ENCODE measurements at places on chromosomes 3 and 15. TPM values are rescaled to one million over a fixed set of nuclear protein-coding genes. Genes with fewer than 3 reads are reported as not detected.

GRCh38 chr15:78457101-78457500 is 19.1 kb downstream of the IREB2 start:
- DNase-seq, result peak; percentile 36

DNA sequence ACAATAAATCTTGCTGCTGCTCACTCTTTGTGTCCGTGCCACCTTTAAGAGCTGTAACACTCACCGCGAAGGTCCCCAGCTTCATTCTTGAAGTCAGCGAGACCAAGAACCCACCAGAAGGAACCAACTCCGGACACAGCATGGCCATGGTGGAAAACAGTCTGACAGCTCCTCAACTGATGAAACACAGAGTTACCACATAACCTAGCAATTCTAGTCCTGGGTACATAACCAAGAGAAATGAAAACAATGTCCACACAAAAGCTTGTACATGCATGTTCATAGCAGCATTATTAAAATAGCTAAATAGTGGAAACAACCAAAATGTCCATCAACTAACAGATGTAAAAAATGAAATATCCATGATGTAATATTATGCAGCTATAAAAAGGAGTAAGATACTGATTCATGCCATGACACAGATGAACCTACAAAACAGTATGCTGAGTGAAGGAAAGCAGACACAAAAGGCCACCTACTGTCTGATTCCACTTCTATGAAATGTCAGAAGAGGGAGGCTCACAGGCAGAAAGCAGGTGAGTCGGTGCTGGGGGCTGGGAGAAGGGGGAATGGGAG is 36.8 kb downstream of the VGLL4 start:
- no peak for DNase-seq

DNA sequence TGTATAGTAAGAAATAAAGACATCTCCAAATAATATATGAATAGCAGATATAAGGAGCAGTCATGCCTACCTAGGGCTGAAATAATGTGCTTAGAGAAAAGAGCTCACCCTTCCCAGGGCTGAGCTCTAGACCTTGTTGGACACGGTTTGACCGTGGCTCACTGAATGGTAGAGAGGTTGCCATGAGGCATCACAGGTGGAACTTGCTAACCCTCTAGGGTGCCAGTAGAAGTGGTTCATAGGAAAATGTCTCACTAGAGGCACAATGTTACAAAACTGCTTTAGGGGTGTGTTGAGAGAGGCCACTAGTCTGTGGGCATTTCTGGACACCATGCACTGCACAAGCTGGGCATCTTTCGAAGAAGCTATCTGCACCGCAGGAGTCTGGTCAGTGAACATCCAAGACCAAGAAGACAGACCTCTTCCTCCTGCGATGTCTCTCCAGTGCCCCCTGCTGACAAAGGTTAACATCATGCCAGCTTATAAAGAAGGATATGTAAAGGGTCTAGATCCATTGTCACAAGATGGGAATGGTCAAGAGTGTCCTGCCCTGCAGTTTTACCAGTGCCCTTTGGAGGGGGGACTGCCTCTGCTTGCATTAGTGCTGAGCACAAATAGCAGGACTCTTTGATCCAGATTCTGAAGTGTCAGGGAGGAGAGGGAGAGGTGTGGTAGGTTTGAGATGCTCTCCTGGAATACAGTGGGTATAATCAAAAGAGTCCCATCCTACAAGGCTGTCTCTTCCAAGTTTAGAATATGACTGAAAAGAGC is 266.8 kb downstream of the ZNF385D start:
- DNase-seq, result peak; percentile 39

Gene KCNH8
- polyA plus RNA-seq, result 0.92 TPM

DNA sequence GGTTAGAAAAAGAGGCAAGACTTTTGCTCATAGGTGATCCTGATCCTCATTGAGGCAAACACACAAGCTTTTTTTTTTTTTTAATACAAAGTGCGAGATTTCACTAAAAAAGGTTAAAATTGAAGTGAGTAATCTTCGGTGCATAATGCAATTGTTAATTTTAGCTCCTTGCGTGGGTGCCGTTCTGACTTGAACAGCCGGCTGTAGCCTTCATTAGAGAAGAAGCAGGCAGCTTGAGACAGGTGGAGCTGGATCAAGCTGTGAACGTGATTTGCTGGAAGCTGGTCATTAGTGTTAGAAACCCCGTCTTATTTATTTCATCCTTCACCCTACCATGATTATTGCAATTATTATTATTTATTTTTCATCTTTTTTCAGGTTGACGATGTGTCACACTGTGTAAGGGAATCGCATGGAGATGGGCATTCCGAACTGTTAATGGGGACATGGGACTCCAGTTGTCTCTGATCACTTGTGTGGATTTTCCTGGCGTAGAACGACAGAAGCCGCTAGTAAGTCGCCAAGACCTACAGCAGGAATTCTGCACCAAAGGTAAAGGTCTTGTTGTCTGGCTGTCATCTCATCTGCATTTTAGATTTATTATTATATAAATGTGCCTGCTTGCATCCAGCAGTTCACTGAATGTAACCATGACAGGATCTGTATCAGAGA is 40.2 kb downstream of the ARPP21 start:
- DNase-seq, result no peak

Gene AMT
- polyA plus RNA-seq, result 43.4 TPM

- no peak for DNase-seq
Observed at GRCh38 chr15:100893964-100894295, 14.3 kb downstream of the ALDH1A3 start.

- no peak for DNase-seq
Observed at GRCh38 chr3:29202378-29202777, 78.5 kb upstream of the RBMS3 start.

DNA sequence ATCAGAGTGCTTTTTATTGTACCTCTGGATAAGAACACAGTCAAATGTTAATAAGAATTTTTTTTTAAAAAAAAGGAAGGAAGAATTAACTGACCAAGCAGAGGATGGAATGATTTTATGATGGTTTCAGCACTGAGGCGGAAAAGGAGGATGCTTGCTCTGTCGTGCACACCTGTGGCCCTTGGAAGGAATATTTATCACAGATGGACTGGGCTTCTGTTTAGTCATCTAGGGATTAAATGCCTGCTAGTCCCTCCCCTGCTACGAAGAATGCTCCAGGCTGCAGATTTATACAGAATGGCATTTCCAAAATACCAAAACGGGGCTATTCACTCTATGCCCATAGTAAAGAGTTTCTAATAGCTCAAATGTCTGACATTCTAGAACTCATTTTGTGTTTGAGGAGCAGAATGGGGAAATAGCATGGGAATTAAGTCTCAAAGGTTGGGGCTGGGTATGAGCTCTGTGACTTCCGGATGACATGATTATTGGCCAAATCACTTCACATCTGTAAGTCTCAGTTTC is 92.8 kb upstream of the BCL6 start:
- no peak for DNase-seq

- DNase-seq, result no peak
Observed at GRCh38 chr15:101618851-101619614, 33.1 kb downstream of the TM2D3 start.

GRCh38 chr3:46619845-46620778 is 7.8 kb downstream of the FAM240A start:
- no peak for DNase-seq

DNA sequence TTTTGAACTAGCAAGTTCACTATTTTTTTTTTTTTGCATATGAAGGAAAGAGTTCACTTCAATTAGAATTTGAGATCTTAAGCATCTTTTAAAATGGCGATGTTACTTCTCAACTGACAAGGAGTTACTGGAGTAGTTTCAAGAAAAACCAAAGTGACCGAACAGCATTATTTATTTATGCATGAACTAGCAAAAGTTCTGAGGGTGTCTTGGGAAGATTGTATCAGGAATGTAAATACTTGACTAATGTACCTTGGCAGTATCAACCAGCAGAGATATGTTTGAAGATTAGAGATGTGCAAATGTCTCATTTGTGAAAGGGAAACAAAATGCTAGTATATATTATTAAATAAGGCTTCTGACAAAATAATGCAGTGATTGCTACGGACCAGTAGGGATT is 203.9 kb downstream of the KBTBD8 start:
- no peak for DNase-seq

DNA sequence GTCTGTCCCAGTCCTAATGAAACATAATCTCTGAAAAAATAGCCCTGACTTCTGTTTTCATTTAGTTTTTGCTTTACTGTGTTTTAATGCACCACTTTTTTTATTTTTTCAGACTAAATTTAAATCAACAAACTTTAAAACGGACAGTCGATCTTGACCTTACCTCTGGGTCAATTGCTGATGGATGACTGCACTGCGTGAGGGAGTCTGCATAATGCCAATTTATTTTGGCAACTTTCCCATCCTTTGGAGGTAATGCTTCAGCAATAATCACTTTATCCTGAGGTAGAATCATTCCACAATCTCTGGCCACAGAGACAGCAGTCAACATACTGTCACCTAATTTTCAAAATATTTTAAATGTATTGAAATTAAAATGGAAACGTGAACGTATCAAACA is 32.5 kb upstream of the GP5 start:
- no peak for DNase-seq

Gene GOLGA6D
- polyA plus RNA-seq, result 0.38 TPM

Gene RTP4
- 0.37 TPM for polyA plus RNA-seq

- DNase-seq, result peak; percentile 15
Observed at GRCh38 chr3:89239774-89240173, 132.4 kb downstream of the EPHA3 start.

GRCh38 chr3:105813710-105814109 is 55.1 kb downstream of the CBLB start:
- no peak for DNase-seq

DNA sequence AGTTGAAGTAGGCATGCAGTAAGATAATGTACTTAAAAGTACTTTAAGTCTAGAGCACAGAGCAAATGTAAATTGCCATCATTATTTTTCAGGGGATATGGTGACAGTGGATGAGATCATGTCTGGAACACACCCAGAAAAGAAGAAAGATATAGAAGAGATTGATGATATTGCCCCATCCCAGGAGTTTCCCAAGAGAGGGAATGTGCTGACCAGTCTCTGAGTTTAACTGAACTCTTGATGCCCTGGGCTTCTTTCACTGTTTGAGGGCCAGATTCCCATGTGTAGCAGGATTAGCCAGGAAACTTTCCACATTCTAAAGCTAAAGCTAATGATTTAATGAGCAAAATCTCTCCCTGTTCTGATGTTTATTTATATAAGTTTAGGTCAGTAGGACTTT is 366.8 kb upstream of the UMPS start:
- peak; percentile 63 for DNase-seq

Gene GAP43
- 1.00 TPM for polyA plus RNA-seq

Gene COL7A1
- polyA plus RNA-seq, result 31.6 TPM

- DNase-seq, result no peak
Observed at GRCh38 chr3:33201195-33201594, 17.4 kb downstream of the SUSD5 start.

GRCh38 chr3:4529876-4530588 is 36.9 kb downstream of the ITPR1 start:
- no peak for DNase-seq

- DNase-seq, result no peak
Observed at GRCh38 chr3:133301731-133302130, 98.1 kb upstream of the BFSP2 start.

Gene CA12
- polyA plus RNA-seq, result 123 TPM

DNA sequence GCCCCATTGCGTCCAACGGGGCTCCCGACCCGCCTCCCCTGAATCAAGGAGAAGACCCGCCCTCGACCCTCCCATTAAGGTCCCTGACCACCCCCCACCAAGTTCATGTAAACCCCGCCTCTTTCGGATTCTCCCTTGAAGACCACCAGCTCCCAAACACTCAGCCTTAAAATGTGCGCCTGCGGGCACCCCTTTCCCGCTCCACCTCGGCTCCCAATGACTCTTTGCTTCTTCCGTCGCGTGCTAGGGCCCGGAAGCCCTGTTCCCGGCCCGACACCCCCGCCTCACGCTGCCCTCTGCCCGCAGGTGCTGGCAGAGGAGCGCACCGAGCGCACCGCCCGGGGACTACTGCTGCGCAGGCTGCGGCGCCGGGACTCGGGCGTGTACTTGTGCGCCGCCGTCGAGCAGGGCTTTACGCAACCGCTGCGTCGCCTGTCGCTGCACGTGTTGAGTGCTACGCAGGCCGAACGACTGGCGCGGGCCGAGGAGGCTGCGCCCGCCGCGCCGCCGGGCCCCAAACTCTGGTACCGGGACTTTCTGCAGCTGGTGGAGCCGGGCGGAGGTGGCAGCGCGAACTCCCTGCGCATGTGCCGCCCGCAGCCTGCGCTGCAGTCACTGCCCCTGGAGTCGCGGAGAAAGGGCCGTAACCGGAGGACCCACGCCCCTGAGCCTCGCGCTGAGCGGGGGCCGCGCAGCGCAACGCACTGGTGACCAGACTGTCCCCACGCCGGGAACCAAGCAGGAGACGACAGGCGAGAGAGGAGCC is 2.7 kb upstream of the LSMEM2 start:
- DNase-seq, result no peak

- DNase-seq, result no peak
Observed at GRCh38 chr15:87648278-87648677, 608.3 kb downstream of the NTRK3 start.

GRCh38 chr15:77282333-77282732 is 137.6 kb downstream of the PEAK1 start:
- peak; percentile 4 for DNase-seq

- DNase-seq, result no peak
Observed at GRCh38 chr3:37582086-37582485, 279.6 kb upstream of the CTDSPL start.

- no peak for DNase-seq
Observed at GRCh38 chr3:97439373-97439772, 325.2 kb upstream of the ARL6 start.

- DNase-seq, result no peak
Observed at GRCh38 chr15:28252831-28253230, 69.1 kb downstream of the HERC2 start.

DNA sequence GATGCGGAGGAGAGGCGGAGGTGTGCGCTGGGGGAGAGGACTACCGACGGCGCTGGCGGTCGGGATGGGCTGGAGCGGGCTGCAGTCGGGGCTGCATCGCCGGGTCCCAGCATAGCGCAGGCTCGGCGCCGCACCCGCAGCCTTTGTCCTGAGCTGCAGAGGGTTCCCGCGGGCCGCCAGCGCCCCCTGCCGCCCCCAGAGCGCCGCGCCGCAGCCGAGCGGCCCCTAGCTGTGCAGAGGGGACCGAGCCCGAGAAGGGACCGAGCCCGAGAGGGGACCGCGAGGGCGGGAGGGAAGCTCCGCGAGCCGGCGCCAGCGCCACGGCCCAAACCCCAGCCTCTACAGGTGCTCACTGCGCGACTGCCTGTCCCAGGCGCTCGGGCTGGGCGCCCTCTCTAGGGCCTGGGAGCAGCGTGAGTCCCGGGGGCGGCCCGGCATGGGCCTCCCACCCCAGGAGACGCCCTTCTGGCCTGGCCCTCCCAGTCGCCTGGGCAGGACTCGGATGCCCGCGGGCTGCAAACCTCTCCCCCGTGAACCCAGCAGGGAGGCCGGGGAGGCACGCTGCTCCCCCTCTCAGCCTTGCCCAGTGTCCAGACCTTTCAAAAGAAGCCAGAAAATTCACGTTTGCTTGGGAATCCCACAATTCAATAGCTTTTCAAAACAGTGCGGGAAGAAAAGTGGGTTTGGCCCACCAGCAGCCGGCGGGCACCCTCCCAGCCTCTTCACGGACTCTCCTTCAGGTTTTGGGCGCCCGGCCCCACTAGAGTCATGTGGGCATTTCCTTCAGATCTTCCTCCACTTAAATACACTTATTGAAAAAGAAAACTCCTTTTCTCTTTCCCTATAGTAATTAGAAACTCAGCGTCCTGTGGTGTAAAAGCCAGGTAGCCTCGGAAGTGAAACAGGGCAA is 134.7 kb downstream of the TPRA1 start:
- peak; percentile 75 for DNase-seq

- no peak for DNase-seq
Observed at GRCh38 chr15:90087454-90088154, 14.7 kb downstream of the IDH2 start.
